GM10248 (cell line): ENCODE measurements at places on chromosomes 6 and 20.

- no peak for DNase-seq
Measured at GRCh38 chr6:137162692-137163306, 10.6 kb downstream of the IL22RA2 start.

- no peak for DNase-seq
Measured at GRCh38 chr6:32375739-32376529, 4.2 kb upstream of the TSBP1 start.

DNA sequence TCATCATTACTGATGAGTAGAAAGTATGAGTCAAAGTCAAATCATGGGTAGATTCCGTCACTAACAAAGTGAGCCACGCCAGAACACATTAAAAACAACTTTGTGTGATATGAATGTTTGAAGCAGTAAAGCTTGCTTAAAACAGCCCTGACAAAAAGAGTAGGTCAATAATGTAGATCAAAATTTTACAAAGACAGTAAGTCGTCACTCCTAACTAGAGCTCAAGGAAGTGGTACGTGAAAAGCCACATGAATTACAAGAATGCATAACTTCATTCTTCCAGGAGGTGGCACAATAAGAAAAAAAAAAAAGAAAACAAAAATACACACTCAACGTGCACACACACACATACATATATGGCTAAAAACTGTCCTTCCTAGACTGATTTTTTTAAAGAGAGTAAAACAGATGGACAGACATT lies 69.9 kb downstream of the HACE1 start:
- peak; percentile 29 for DNase-seq

- DNase-seq, result no peak
Measured at GRCh38 chr6:36499918-36500317, 47.4 kb downstream of the STK38 start.

DNA sequence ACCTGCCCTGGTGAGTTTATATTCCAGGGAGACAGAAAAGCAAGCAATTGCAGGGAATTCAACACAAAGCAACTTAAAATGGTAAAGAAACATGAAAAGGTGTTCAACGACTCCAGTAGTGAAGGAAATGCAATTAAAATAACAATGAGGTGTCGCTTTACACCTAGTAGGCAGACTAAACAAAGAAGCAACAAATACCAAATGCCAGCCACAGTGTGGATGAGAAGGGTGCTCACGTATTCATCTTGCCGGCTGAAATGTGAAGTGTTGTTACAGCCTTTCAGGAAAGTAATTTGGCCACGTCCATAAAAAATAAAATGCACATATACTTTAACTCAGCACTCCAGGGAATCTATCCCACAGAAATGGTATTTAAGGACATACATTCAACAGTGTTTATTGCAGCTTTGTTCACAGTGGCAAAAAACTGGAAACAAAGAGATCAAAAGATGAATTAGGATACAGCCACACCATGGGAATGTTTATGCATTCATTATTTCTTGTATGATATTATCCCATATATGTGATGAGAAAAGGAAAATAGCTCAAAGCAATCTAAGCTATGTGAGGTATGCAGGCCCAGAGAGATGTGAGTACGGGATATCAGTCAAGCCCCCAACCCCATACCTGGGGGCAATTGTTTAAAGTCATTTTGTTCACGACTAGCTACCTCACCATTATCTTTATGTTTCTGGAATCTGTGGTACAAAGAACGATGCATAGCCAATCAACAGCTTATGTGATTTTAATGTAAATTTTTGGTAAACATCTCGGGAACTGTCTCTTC lies 266.0 kb upstream of the SOX4 start:
- no peak for DNase-seq

DNA sequence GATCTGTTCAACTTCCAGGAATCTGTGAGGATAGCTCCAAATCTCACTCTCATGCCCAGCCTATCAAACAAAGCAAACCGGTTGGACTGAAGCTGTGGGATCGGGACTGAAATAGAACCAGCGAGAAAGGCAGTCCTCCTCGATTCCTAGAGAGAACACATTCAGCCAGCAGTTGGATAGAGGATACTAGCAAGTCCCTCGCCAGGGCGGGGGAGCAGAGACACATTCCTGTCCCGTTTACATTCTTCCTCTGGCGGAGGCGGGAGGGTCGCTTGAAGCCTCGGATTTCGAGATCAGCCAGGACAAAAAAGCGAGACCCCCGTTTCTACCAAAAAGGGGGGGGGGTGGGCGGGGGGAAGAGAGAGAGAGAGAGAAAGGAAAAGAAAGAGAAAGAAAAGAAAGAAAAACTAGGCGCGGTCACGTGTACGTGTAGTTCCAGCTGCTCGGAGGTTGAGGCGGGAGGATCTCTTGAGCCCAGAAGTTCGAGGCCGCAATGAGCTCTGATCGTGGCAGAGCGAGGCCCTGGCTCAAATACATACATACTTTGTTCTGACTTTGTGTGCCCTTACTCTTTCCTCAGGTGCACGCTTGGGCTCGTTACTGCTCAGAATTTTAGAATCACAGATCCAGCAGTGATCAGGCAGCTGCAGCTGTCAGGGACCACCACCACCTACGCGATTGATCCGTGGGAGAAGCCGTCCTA lies 19.5 kb downstream of the ZNF311 start:
- no peak for DNase-seq

- no peak for DNase-seq
Measured at GRCh38 chr6:26223228-26223627, 136.0 kb downstream of the HFE start.

GRCh38 chr6:128079021-128079420 lies 178.2 kb upstream of the THEMIS start:
- no peak for DNase-seq

DNA sequence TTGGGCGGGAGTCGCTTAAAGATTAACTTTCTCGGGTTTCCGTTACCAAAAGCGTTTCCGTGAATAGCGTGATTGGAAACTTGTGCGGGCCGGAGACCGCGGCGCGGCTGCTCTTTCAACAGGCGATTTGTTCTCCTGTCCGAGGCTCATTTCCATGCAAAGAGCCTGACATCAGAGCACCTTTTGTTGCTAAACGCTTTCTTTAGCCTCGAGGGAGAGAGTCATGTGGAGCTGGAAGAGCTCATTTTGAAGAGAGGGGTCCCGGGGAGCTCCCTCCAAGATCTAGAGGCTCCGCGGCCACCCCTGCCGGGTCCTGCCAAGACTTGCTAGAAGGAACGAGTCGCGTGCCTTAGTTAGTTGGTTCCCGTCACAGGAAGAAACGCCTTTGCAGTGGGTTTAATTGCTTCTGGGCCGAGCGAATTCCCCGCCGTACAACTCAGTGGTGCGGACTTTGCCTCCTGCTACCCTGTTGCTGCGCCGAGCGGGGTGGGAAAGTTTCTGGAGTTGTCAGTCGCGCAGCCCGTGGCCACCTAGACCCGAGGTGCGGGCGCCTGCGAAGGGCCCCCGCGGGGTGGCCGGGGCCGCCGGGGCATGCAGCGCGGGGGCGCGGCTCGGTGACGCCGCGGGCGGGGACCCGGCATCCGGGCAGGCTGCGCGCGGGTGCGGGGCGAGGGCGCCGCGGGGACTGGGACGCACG lies at the start of gene SASH1:
Gene SASH1, plus strand, starts transcription at position 489 of the 697 bp plus-strand sequence. CDS start 230 bp downstream, outside the sequence.
- peak; percentile 36 for DNase-seq

DNA sequence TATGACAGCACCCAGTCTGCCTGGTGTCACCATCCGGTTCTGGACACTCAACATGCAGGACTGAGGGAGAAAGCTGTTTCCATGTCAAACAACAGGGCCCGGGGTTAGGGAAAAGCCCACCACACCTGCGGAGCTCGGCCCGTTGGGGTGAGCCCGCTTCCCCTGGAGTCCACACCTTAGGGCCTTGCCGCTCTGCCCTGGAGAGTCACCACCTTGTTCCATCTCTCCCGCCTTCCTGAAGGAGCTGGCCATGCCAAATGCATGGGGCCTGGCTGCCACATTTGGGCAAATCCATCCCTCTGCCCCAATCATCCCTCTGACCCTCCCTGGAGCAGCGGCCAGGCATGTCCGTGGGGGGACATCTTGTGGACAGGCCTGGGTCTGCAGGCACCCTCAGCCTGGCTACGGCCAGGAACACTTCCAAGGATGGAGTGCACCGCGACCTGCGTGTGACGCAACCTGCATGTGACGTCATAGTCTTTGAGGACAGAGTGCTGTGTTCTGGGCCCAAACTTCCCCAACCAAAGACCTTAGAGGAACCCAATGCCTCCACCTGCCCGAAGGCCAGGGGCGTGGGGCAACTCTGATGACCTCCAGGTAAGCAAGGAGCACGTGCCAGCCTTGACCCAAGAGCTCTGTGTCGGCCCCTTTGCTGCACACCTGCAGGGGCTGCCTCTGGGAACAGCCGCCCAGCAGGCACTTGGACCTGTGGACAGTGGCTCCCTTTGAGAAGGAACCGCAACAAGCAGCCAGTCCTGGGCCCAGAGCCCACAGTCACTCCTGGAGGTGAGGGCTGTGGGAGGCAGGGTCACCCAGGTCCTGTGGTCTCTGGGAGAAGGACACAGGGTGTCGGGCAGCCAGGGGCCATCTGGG lies 1.7 kb downstream of the CABLES2 start:
- no peak for DNase-seq

DNA sequence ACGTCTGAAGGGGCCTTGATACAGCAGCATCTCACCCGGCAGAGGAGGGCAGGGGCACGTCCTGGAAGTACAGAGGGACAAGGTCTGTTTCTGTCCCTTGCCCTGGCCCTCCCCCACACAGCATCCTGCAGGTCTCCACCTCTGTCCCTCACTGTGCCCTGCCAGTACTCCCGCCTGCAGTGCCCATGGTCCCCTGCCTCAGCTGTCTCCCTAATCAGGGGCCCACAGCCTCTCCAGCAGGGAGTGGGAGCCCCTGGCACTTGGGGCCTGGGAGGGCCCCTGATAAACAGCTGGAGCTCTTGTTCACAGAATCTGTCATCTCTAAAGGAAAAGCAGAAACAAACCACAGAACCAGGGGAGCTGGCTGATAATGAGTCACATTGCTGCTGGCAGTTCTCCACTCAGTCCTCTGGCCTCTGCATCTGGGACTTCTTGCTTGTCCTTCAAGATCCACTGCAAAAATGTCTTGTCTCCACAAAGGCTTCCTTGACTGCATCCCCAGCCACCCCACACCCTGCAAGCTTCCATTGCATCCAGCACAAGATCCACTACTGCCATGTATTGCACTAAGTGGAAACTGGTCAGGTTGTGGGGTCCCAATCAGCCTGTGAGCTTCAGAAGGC lies 33.2 kb upstream of the TAF8 start:
- no peak for DNase-seq

- no peak for DNase-seq
Measured at GRCh38 chr6:97073903-97074302, 149.4 kb downstream of the KLHL32 start.

- DNase-seq, result no peak
Measured at GRCh38 chr6:64985726-64986125, 721.3 kb downstream of the EYS start.

- DNase-seq, result no peak
Measured at GRCh38 chr6:158835616-158836221, 16.6 kb upstream of the EZR start.

DNA sequence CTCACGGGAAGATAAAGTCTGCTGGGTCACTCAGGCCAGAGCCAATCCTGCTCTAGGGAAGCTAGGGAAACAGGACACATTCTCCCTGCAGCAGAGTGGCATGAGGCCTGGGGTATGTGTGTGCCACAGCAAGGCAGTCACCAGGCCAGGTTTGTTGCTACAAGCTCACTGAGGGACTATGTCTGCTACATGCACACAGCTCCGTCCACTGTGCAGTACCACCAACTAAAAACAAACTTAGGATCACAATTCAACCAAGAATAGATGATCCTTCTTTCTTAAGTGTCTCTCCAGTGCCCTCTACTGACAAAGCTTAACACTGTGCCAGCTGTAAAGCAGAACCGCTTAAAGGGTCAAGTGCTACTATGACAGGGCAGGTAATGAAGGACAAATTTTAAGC lies 192.5 kb downstream of the PTPRK start:
- peak; percentile 5 for DNase-seq

GRCh38 chr6:128209771-128210170 lies 308.9 kb upstream of the THEMIS start:
- no peak for DNase-seq

- no peak for DNase-seq
Measured at GRCh38 chr20:37202267-37202943, 23.1 kb upstream of the MROH8 start.

DNA sequence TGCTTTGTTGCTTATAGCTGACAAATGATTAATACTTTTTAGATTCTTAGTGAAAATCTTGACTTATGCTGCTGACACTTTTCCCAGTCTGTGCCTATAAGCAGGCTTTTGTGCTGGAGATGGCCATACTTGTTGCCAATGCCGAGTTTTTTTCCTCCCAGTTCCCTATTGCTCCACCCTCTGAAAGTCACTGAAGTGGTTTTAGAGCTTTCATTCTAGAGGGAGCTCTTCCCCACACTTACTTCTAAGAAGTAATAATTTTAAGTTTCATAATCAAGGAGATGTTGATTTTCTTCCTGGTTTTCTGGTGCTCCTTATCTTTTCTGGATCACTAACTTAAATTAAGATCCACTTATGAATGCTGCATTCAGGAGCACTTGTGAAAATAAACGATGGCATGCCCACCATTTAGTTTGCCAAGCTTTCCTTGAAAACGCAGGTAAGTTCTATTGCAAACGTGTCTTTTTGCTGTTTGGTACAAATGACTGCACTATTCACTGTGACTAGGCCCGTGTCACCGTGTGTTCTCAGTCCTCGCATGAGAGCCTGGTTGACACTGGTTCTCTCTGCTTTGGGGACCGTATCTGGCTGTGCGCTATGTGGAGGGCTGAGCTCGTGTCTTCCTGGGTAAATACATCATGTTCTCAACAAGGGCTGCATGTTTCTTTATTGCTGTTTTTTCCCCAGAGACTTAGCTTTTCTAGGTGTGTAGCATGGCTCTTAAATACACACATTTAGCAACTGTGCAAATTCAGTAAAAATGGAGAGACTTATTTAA lies 50.2 kb downstream of the GFRA4 start:
- no peak for DNase-seq

- peak; percentile 42 for DNase-seq
Measured at GRCh38 chr6:12049165-12049564, 37.1 kb downstream of the HIVEP1 start.

- DNase-seq, result no peak
Measured at GRCh38 chr20:44990425-44990824, 24.1 kb downstream of the STK4 start.

DNA sequence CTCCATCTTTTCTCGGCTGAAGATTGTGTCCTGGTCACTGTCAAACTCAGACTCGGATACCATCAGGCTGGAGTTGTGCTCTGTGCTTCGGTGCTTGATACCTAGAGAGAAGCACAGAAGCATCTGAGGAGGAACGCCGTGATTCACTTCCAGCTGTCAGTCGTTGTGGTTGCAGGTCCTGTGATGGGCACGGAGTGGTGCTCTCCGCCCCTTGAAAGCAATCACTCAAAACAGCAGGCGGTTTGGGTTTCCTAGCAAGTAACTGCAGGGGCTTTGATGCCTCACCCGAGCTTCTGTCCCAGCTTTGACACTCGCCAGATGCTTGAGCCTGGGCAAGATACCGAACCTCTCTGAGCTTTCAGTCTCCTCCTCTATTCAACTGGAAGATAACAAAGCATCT lies 52.5 kb downstream of the ALDH5A1 start:
- peak; percentile 42 for DNase-seq

DNA sequence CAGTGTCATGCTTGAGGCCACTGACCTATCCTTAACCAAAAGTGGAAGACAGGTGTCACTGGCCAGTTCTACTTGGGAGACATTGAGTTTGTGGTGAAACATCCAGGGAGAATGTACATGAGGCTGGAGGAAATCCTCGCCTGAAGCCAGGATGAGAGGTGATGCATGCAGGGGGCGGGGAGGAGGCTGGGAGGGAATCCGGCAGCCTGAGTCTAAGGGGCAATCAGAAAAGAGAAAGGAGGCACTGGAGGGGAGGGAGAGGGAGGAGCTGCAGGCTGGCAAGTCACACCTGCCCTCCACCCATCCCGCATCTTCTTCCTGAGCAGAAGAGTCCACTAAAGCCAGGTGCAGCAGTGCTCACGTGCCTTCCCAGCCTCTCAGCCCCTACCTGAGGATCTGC lies 14.9 kb upstream of the DDO start:
- DNase-seq, result no peak
